ENCODE measurements at places on chromosomes 13 and 19.

DNA sequence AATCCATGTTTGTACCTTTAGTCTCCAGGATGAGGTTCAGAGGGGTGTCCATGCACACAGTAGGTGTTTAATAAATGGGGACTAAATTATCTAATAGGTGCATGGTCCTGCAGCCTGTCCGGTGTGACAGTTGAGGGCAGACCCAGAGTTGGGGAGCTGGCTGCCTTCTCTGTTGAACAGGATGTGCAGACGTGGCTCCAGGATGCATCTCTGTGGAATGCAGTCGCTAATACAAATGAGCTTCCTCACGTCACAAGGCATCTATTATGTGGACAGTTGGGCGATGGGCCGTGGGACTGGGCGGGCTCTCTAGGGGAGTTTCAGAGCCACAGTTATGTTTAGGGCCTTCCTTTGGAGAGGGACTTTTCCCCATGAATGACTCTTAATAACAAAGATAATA lies 71.0 kb downstream of the SIPA1L3 start:
- no peak for DNase-seq

GRCh38 chr13:41133951-41134350 lies 1.3 kb upstream of the KBTBD6 start:
- no peak for DNase-seq

- DNase-seq = no peak
These were observed 11.8 kb upstream of the EDNRB start for GRCh38 chr13:77930430-77930829.

- no peak for DNase-seq
These were observed 29.1 kb upstream of the IGFL4 start for GRCh38 chr19:46069806-46070341.

DNA sequence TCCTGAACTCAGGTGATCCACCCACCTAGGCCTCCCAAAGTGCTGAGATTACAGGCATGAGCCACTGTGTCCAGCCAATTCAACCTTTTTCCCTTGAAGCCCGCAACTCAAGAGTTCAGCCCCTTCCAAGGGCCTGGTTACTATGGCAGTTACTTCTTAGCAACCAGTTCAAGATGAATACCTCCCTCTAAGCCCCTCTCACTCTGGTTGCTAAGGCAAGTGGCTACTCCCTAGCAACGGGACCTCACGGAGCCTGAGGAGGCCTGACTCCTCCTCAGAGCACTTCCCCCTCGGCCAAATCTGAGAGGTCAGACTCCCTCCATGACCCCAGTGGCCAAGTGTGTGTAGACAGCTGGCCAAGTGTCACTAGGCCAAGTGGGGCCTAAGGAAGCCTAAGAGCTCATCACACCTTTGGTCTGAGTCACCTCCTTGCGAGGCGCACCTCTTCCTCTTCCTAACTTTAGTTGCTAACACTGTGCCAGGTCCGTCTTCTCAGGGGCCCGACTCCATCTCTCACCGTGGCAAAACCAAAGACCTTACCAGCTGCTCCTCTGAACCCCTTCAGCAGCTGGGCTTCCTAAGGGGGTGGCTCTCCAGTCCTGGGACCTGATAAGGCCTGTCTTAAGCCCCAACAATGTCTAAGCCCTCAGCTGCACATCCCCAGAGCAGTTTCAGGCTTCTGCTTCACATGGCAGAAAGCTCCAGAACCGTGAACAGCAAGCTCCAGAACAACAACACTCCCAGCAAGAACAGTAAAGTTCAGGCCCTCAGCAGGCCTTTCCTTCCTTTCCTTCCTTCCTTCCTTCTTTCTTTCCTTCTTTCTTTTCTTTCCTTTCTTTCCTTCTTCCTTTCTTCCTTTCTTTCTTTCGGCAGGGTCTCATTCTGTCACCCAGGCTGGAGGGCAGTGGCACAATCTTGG lies 9.6 kb downstream of the CD37 start:
- DNase-seq = no peak

DNA sequence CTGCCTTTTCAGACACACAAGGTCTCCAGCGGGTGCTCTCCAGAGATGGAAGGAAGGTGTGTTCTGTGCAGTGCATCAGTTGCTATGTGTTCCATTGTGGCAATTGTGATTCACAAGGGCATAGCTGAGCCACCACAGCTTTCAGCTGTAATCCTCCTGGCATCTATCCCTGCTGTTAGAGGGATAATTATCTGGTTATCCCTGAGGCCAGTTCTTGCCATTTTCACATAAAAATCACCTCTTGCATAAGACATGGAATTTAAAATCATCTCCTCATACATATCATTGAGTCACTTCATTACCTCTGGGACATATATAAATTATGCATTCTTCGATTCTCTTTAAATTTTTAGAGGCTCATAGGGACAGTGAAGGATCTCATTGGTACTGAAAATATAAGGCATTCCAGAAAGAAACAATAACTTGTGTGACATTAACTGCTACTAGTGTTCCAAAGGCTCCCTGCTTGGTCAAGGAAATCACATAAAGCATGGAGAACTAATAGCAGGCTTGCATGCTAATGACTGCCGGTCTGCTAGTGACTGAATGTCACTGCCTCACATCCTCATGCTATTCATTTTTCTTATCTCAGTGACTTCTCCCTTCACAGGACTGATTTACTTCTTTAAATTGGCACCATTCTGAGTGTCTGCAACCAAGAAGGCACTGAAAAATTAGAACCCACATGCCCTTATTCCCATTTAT lies 214.0 kb downstream of the ENOX1 start:
- DNase-seq = no peak

DNA sequence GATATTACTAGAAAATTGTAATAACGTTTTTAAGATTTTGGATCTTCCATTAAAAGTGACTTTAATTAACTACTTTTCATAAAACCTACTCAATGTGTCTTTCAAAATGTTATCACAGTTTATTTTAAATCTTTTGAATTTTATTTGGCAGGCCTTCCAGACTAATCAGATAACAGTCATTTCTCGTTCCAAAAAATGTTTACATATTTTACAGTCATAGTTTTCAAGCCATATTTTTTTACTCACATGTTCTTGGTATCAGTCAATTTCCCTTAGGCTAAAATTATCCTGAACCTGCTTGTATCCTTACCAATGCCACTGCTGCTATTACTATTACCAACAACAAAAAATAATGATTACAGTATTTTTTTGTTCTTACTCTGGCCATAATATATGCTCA lies 1783.5 kb downstream of the SLITRK5 start:
- no peak for DNase-seq

DNA sequence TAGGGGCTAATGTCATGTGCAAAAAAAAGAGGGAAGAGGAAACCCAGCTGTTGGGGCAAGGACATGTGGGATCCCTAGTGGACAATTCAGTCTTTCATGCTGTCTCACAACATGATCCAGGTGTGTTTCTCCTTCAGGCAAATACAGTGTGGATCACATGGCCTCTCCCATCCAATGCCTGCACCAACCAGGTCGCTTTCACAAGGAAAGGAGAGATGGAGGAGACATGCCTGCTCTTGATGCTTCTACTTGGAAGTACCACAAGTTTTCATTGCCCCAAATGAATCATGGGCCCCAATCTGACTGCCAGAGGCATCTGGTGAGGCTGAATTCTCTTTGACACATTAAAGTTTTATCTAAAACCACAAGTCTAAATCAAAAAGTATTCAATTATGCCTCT lies 82.1 kb downstream of the DLEU7 start:
- no peak for DNase-seq

GRCh38 chr13:42981317-42981716 lies 10.7 kb downstream of the EPSTI1 start:
- no peak for DNase-seq

DNA sequence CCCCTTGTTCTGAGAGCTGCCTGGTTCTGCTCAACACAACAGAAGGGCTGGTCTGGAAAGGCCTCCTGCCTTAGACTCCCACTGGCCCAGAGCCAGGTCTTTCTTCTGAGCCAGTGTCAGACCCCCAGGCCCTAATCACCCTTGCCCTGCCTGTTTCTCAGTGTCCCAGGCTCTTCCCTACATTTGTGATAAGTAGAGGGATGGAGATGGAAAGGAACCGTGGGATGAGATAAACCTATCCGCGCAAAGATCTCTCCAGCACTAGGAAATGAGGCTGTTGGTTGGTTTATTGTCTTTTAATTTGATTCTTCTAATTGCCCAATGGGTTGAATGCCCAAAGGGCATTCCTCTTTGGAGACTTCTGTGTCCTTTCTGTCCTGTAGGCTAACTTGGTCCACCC lies 470.0 kb downstream of the TSHZ3 start:
- no peak for DNase-seq

GRCh38 chr13:28794396-28794795 lies 25.7 kb upstream of the MTUS2 start:
- DNase-seq = no peak

DNA sequence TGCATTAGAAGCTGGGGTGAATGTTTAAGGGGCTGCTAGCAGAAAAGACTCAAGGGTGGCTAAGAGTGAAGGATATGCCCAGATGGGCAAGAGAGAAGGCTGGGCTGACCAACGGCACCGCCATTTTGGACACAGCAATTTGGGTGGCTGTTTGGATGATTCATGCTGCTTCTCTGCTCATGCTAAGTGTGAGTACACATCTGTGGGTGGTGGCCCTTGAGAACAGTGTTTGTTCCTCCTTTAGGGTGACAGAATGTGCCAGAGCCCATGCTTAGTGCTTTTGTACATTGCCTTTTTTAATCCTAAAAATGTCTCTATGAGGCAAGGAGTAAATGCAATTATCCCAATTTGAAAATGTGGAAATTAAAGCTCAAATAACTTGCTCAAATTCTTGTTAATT lies 9.8 kb downstream of the CBY2 start:
- no peak for DNase-seq

GRCh38 chr13:98327371-98328270 lies 150.6 kb upstream of the RNF113B start:
- no peak for DNase-seq

DNA sequence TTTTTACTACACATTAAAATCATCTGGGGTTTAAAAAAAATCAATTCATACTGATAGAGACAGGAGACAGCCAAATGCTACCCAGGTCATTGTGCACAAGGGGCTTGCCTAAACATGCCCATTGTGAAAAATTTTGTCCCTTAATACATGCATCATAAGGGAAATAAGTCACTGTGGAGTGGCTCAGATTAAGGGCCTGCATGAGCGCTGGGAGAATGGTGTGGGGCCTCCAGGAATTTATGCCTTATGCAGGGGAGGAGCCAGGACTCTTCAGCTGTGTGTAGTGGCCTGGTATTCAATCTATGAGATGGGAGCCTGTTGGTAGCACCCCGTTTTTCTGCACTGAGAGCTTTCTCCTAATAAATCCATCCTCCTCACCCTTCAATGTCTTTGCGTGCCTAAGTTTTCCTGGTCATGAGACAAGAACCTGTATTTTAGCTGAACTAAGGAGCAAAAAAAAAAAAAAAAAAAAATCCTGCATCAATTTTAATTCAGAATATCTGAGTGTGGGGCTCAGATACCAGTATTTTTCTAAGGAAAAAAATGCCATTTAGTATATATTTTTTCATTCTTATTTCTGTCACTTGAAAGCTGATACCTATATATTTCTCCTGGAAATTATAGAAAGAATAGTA lies 997.6 kb upstream of the ATXN8OS start:
- DNase-seq = no peak

GRCh38 chr13:90500569-90500968 lies 846.9 kb upstream of the MIR17HG start:
- no peak for DNase-seq

- no peak for DNase-seq
These were observed 14.5 kb downstream of the IPO5 start for GRCh38 chr13:97967948-97968347.

- no peak for DNase-seq
These were observed 120.4 kb upstream of the FREM2 start for GRCh38 chr13:38566519-38566918.

GRCh38 chr13:113169277-113170272 lies 11.1 kb downstream of the PROZ start:
- DNase-seq = peak; percentile 49

GRCh38 chr19:1250437-1251260 lies 2.3 kb downstream of the MIDN start:
- no peak for DNase-seq

GRCh38 chr13:101424381-101425155 lies 8.3 kb upstream of the NALCN start:
- DNase-seq = no peak

GRCh38 chr19:48826606-48827020 lies 9.7 kb downstream of the HSD17B14 start:
- DNase-seq = no peak

DNA sequence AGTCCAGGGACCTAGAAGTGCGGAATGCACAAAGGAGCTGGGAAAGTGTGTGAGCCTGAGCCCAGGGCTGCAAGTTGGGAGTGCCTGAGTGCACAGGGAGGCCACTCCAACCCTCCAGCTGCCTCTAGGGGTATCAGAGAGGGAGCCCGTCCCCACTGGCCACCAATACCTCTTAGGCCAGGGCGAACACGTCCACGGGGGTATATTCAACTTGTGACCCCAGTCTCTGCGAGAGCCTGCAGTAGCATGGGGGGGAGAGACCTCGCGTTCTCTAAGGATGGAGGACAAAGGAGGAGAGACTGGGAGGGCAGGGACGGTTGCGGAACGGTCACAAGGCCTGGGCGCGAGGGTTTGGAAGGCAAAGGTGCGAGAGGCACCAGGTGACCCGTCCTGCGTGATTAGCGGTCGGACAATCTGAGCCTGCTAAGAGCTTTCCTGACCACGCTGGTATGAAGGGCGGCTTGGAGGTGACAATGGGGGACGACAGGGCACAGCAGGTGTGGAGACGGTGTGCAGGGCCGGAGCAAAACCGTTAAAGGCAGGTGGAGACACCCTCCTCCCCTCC lies 676 bp downstream of the CD320 start:
- DNase-seq = no peak

DNA sequence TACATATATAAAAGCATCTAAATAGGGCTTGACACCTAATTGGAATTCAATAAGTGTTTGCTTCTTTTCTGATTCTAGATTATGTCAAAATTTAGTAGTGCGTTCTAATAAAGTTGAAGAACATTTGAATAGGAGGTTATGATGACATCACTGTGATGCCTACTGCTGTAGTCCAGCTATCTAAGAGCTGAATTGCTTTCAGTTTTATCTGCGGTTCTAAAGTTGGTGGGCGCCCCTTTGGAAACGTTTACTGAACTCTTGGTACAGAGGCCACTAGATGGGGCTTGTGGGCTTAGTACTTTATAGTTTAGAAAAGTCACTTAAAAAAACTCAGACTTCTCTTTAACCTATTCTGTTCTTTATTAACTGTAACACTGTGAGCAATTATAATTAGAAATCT lies 776.9 kb downstream of the GPC5 start:
- no peak for DNase-seq

DNA sequence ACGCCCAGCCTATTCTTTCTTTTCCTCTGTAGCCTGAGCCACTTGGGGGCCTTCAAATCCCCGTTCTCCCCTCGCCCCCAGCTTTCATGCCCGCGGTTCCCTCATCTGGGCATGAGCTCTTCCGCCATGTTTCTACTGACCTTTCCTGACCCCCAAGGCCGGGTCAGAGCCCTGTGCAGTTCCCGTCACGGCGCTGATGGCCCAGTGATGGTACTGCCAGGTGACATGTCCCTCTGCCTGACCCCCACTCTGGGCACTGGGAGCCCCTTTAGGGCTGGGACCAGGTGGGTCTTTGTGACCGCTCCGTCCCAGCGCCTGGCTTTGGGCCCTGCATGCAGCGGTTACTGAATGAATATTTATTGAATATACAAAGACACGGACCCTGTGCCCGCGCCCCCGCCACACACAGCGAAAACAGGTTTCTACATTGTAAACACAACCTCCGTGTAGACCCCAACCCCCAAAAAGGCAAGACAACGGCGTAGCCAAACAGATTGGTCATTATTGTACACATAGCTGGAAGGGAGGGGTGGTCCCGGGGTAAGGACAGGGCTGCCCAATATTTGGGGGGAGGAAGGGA lies 7.7 kb downstream of the GPR108 start:
- DNase-seq = no peak

- no peak for DNase-seq
These were observed 220.3 kb downstream of the POU4F1 start for GRCh38 chr13:78383071-78383484.

- no peak for DNase-seq
These were observed 54.0 kb upstream of the DOCK9 start for GRCh38 chr13:99031832-99032231.
